Hepatocyte (in vitro differentiated cells): ENCODE measurements at places on chromosomes 7 and 10. TPM values are rescaled to one million over a fixed set of nuclear protein-coding genes. Genes with fewer than 3 reads are reported as not detected.

DNA sequence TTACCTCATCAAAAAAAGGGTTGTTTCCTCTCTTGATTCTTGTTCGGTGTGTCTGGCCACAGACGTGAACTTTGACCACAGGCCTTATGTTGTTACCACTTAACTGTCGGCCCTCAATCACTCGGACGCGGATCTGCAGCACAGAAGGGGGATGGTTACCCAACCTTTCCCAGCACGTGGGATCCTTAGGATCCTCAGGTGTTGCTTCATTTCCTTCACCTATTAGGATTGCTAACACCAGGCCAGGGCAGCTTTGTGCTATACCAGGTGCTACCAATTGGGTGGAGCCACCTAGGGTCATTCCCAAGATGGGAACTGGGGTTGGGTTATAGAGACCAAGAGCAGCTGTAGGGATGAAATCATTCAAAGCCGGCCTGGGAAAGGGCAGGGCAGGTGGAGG lies 73.4 kb downstream of the MYOF start:
- peak; percentile 41 for DNase-seq
- no peak overlapping the region for H3K27ac ChIP-seq
- no peaks in the 10 kb centered on the region for H3K27me3 ChIP-seq
- H3K36me3 ChIP-seq = no peaks in the 10 kb centered on the region
- H3K4me1 ChIP-seq = no peaks in the 10 kb centered on the region

The LOXL4 gene
- 24.9 and 32.7 TPM in 2 replicates for total RNA-seq

GRCh38 chr7:141541375-141541774 lies 9.8 kb upstream of the AGK start:
- no peaks in the 10 kb centered on the region for H3K36me3 ChIP-seq
- peaks cover 5% of the 10 kb centered on the region for H3K27me3 ChIP-seq
- DNase-seq = no peak
- H3K27ac ChIP-seq = no peak overlapping the region
- no peaks in the 10 kb centered on the region for H3K4me1 ChIP-seq

The FGF8 gene
- not detected in 2 replicates for total RNA-seq

The ZKSCAN1 gene
- total RNA-seq = 41.1 and 44.0 TPM in 2 replicates

GRCh38 chr10:44934416-44935200 lies 23.5 kb downstream of the TMEM72 start:
- no peaks in the 10 kb centered on the region for H3K4me1 ChIP-seq
- H3K27ac ChIP-seq = no peak overlapping the region
- no peak overlapping the region for H3K4me3 ChIP-seq
- no peaks in the 10 kb centered on the region for H3K27me3 ChIP-seq
- H3K36me3 ChIP-seq = no peaks in the 10 kb centered on the region
- no peak for DNase-seq

The LRIT1 gene
- total RNA-seq = not detected in 2 replicates

The SFTPA1 gene
- not detected in 2 replicates for total RNA-seq

GRCh38 chr7:95430864-95431263 lies 4.0 kb downstream of the PON2 start:
- no peaks in the 10 kb centered on the region for H3K36me3 ChIP-seq
- peak overlapping the region; percentile 82 for H3K27ac ChIP-seq
- H3K4me1 ChIP-seq = peaks cover 39% of the 10 kb centered on the region
- peak; percentile 81 for DNase-seq

- H3K27ac ChIP-seq = peak overlapping the region; percentile 54
- H3K4me1 ChIP-seq = peaks cover 38% of the 10 kb centered on the region
- no peaks in the 10 kb centered on the region for H3K27me3 ChIP-seq
- DNase-seq = peak; percentile 65
- H3K4me3 ChIP-seq = no peak overlapping the region
- no peaks in the 10 kb centered on the region for H3K36me3 ChIP-seq
Observed at GRCh38 chr7:16918288-16918895, 36.6 kb upstream of the AGR3 start.

DNA sequence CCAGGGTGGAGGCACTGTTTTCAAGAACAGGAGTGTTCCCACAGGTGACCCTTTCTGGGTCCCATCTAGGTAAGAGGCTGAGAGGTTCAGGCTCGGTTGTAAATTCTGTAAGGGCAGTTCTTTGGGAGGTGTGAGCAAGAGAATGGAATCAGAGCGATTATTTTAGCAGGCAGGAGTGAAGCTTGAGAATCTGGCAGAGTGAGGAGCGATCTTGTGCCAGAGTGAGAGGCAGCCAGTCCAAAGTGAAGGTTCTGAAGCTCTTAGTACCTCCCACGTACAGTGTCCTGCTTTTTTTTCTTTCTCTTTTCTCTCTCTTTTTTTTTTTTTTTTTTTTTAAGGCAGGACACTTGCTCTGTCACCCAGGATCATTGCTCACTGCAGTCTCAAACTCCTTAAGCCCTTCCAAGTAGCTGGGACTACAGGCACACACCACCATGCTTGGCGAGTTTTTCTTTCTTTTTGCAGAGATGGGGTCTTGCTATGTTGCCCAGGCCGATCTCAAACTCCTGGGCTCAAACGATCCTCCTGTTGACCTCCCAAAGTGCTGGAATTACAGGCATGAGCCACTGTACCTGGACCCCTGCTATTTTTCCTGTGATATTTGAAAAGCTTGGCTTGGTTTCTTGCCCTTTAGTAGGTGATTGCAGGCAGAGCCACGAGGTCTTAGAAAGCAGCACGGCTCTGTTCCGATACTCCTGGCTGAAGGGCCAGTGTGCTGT lies 10.9 kb downstream of the POR start:
- DNase-seq = no peak
- no peak overlapping the region for H3K4me3 ChIP-seq
- no peaks in the 10 kb centered on the region for H3K27me3 ChIP-seq
- H3K4me1 ChIP-seq = peaks cover 3% of the 10 kb centered on the region

The WNT2 gene
- 16.3 and 17.6 TPM in 2 replicates for total RNA-seq

DNA sequence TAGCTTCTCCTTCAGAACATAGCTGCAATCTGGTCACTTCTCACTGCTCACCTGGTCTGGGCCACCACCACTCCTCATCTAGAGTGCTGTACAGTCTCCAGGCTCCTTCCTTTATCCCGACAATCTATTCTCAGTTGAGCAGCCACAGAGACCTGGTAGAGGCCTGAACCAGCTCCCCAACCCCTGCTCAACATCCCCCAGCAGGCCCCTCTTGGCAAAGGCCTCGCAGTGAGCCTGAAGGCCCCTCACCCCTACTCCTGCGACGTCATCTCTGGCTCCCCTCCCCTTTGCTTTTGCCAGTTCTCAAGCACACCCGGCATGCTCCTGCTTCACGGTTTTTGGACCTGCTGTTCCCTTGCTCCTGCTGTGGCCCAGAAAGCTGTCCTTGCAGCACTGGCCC lies 113.9 kb downstream of the ARHGAP22 start:
- DNase-seq = no peak
- H3K36me3 ChIP-seq = no peaks in the 10 kb centered on the region
- no peaks in the 10 kb centered on the region for H3K4me1 ChIP-seq

The CRHR2 gene
- not detected in 2 replicates for total RNA-seq

The RPEL1 gene
- 0.10 TPM in 1 of 2 replicates, not detected in the other for total RNA-seq

The CRTAC1 gene
- total RNA-seq = 0.47 and 0.84 TPM in 2 replicates

GRCh38 chr10:119625570-119626280 lies 25.5 kb upstream of the BAG3 start:
- no peaks in the 10 kb centered on the region for H3K4me1 ChIP-seq
- H3K27me3 ChIP-seq = no peaks in the 10 kb centered on the region
- H3K27ac ChIP-seq = no peak overlapping the region
- no peak overlapping the region for H3K4me3 ChIP-seq
- DNase-seq = no peak

GRCh38 chr7:10931161-10931560 lies 42.5 kb upstream of the PHF14 start:
- H3K36me3 ChIP-seq = no peaks in the 10 kb centered on the region
- no peaks in the 10 kb centered on the region for H3K27me3 ChIP-seq
- no peak overlapping the region for H3K4me3 ChIP-seq
- no peak for DNase-seq
- no peaks in the 10 kb centered on the region for H3K4me1 ChIP-seq

DNA sequence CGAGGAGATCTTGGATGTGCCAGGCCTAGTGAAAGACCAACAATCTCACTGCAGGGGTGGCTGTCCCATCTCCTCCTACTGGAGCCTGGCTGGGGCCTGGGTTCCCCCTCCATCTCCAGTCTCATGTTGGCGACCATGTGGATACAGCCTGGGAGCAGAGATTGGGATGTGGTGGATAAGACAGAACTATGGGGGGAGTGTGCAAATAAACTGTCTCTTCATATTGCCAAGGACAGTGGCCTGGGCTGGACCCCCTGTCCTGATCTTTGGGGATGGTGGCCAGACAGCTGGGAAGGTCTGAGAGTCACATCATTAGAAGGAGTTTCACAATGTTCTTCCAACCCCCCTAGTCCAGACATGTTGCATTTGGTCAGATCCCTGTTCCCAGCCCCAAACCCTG lies 5.8 kb upstream of the MINDY4 start:
- no peaks in the 10 kb centered on the region for H3K36me3 ChIP-seq
- H3K4me1 ChIP-seq = peaks cover 15% of the 10 kb centered on the region
- DNase-seq = no peak
- H3K4me3 ChIP-seq = no peak overlapping the region
- H3K27me3 ChIP-seq = no peaks in the 10 kb centered on the region
- H3K27ac ChIP-seq = no peak overlapping the region

DNA sequence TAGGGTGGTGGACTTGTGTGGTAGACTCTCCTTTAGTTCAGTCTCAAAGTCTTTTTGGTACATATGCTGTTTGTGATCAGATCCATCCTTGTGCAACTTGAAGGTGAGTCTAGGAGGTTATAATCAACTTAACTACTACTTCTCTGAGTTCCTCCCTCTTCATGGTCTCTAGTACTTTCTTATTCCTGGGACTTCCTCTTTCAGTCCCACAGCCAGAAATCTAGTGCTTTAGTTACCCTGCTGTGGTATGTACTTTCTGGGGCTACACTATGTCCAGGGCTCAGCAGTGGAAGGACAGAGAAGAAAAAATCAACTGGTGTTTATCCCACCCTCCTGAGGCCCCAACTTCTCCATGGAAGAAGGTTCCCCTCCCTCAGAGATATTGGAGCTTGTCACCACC lies 19.4 kb upstream of the ATAD1 start:
- no peaks in the 10 kb centered on the region for H3K27me3 ChIP-seq
- no peak overlapping the region for H3K27ac ChIP-seq
- H3K36me3 ChIP-seq = no peaks in the 10 kb centered on the region
- DNase-seq = no peak

The TLX1 gene
- 0.24 TPM in 1 of 2 replicates, not detected in the other for total RNA-seq

DNA sequence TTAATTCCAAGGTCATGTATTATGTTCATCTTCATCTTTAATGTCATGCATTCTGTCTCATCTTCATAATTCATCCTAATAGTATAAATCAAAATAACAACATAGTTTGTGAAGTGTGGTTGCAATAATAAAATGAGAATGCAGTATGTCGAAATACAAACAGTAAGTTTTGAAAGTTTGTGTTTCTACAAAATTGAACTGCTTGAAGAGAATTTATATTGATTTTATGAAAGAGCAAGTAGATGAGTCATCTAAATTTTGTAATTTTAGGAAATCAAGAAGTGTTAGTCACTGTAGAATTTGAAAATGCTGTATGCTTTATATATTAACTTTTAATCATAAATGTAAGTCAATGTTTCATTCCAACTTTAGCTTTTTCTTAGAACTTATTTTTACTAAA lies 190.5 kb upstream of the PPP1R3A start:
- H3K27ac ChIP-seq = no peak overlapping the region
- no peak overlapping the region for H3K4me3 ChIP-seq
- H3K27me3 ChIP-seq = no peaks in the 10 kb centered on the region
- DNase-seq = no peak

DNA sequence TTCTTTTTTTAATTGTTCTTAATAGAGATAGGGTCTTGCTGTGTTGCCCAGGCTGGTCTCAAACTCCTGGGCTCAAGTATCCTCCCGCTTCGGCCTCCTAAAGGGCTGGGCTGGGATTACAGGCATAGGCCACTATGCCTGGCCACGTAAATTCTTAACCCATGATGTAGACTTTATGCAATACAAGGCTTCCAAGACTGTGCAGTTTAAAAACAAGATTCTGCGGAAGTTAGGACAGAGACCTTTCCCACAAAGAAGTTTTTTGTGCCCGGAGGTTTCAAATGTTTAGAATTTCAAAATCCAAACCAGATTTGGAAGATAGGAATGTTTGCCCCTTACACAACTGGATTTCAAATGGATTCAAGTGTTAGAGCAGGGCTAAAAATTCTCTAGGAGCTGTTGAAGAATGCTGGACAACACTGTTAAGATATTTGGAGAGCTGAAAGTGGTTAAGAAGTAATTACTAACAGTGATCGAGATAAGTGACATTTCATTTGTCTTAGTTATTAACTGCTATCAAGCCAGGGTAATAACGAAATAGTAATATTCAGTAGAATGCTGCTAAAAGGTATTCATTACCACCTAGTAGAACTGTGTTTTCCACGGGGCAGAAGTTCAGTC lies 7.4 kb downstream of the APBB1IP start:
- H3K4me1 ChIP-seq = no peaks in the 10 kb centered on the region
- H3K4me3 ChIP-seq = no peak overlapping the region
- H3K27ac ChIP-seq = no peak overlapping the region

GRCh38 chr7:10343108-10343507 lies 630.6 kb upstream of the PHF14 start:
- no peaks in the 10 kb centered on the region for H3K36me3 ChIP-seq
- H3K4me3 ChIP-seq = no peak overlapping the region
- H3K27ac ChIP-seq = no peak overlapping the region
- H3K4me1 ChIP-seq = no peaks in the 10 kb centered on the region

DNA sequence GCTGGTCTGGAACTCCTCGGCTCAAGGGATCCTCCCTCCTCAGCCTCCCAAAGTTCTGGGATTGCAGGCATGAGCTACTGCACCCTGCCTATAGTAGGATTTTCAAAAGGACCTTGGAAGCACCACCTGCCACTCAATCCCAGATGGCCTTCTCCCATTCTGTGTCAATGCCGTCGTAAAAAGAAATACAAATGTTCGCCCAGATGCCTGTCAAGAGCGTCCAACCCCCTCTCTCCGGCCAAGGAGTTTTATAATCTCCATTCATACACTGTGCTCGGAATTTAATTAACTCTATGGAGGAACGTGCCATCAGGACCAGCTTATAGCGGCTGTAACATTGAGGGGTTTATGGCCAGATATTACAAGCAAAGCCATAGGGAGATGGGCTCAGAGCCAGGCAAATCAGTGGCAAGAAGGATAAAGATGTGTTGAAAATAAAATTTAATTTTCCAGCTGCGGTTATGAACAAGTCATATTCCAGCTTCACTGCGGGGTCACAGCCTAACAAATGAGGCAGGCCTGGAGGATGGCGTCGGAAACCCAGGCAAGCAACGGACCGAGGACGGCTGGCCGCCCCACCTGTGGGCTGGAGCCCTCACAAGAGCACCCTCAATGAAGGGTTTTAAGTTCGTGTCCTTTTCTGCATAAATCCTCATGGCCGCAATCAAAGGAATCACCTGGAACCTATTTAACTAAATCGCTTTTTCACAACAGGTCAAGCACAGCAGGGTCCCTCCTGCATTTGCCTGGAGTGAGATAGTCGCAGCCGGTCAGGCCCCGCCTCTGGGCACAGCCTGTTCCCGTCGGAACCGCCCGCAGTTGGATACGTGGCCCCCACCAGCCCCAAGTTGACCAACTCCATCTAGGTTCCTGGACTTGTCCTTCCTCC lies 374.5 kb upstream of the FOXK1 start:
- no peak overlapping the region for H3K4me3 ChIP-seq
- no peaks in the 10 kb centered on the region for H3K36me3 ChIP-seq
- DNase-seq = no peak
- H3K27ac ChIP-seq = no peak overlapping the region

GRCh38 chr10:120961795-120962755 lies 110.9 kb downstream of the WDR11 start:
- no peaks in the 10 kb centered on the region for H3K36me3 ChIP-seq
- no peaks in the 10 kb centered on the region for H3K27me3 ChIP-seq
- H3K4me1 ChIP-seq = peaks cover 19% of the 10 kb centered on the region
- DNase-seq = no peak
